Gastroesophageal sphincter (tissue), 4 donors: ENCODE measurements at places on chromosomes 1 and 21.

DNA sequence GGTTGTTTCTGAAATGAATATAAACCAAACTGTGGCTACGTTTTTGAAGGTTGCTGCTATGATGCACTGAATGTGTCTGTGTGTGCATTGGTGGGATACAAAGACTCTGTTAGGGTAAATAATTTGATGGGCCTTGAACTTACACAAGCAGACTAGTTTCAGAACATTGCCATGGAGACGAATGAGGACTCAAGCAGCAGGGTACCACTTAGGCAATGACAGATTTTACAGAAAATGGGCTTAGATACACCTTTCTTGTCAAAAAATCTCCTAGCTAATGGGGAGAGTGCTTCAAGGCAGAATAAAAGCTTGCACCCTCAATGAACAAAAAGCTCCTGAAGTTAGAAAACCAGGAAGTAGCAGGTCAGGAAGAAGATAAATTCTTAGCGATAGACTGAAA lies 55.7 kb downstream of the IER5 start:
- no peak for ATAC-seq

GRCh38 chr1:98926597-98926996 lies 78.1 kb downstream of the PLPPR5 start:
- ATAC-seq: no peak

DNA sequence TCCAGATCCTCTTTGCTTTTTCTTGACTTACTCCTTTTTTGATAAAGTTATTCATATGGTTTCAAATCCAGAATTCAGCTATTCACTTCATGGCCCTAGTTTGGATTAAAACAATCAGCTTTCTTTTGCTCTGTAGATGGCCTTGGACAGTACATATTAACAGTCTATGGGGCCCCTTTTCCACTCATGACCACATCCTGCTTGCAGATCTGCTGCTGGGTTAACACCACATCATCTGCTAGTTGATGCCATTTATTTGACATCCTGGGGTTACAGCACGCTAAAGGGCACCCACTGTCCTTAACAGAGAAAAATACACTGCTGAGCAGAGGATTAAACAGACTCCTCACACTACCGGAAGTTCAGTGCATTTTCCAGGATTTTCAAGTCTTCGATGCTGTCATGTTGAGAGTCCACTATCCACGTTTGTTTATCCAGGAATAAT lies 941 bp upstream of the IFI16 start:
- no peak for ATAC-seq

DNA sequence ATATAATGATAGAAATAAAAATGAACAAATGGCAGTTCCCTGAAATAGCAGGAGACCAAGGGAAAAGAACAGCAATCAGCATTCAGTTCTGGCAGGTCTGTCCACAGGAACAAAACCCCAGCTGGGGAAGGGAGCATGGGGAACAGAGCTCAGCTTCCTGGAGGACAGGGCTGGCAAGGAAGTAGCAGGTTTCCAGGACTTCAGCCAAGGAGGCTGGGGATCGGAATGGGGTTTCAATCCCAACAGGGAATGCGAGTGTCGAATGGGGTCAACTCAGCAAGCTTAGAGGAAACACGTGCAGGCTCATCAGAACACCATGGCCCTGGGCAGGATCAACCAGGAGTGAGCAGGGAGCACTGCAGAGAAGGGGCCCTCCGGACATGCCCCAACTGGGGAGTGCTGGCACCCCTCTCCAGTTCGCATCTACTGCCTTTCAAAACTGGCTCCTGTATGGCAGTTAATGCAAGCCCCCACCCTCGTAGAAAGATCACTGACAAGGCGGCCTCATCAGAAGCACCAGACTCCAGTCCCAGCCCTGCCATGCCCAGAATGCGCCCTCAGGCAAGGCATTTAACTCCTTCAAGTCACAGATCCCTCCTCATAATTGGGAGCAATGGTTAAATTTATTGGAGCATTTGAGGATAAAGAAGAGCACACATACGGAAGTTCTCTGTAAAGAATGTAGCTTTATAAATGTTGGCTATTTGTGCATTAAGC lies 72.4 kb downstream of the SEC16B start:
- ATAC-seq: no peak

DNA sequence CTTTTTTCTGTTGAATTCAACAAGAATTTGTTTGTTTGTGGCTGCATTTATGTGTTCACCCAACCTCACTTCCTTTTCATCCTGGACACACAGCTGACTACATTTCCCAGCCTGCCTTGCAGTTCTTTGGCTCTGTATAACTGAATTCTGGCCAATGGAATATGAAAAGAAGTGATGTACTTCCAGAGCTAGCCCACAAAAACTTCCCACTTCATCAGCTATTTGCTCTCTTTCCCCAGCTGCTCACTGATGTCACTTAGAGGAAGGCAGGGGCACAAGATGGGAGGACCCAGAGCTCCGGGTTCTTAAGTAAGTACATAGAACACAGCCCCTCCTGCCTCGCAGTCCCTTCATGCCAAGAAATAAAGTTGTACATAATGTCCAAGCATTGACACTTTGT lies 235.0 kb upstream of the FGGY start:
- ATAC-seq: peak; percentile 86

DNA sequence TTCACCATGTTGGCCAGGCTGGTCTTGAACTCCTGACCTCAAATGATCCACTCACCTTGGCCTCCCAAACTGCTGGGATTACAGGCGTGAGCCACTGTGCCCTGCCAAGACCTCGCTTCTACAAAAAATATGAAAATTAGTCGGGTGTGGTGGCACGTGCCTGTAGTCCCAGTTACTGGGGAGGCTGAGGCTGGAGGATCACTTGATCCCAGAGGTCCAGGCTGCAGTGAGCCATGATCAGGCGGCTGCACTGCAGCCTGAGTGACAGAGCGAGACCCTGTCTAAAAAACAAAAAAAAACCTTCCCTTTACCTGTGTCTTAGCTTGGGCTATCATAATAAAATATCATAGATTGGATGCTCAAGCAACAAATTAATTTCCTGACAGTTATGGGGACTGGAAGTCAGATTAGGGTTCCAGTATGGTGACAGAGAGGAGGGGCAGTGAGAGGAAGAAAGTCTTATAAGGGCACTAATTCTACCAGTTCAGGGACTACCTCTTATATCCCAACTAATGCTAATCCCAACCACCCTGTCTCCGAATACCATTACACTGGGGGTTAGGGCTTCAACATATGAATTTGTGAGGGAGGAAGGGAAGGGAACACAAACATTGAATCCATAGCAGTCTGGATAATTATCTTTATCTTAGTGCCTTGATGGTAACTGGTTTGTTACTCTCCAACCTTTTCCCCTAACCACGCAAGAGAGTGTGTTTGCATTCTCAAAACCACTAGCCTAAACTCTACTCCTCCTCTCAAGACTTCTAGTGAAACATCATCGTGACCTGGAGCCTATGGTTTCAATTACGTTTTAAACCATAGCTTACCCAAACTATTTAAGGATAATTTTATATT lies 1.0 kb upstream of the NAXE start:
- ATAC-seq: no peak

GRCh38 chr1:218656301-218657037 lies 311.3 kb downstream of the TGFB2 start:
- ATAC-seq: no peak

GRCh38 chr1:58773406-58773840 lies 10.4 kb downstream of the JUN start:
- peak; percentile 66 for ATAC-seq

DNA sequence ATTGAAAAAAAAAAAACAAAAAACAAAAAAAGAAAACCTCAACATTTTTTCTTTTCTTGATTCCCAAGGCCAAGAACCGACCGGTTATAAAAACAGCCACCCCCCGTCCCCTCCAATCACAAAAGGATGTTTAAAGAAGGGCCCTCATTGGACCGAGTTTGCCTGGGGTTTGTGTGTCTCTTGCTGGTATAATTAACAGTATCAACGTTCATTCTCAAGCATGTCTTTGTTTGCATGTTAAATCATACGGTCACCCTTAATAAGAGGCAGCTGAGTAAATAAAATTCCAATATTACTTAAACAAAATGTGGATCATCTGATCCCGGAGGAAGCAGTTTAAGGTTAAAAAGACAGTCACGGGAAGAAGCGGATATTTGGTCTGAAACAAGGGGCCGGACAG lies 201.1 kb downstream of the PRDM2 start:
- no peak for ATAC-seq

- ATAC-seq: no peak
These were observed 145.1 kb downstream of the PTPRU start for GRCh38 chr1:29381426-29381825.

DNA sequence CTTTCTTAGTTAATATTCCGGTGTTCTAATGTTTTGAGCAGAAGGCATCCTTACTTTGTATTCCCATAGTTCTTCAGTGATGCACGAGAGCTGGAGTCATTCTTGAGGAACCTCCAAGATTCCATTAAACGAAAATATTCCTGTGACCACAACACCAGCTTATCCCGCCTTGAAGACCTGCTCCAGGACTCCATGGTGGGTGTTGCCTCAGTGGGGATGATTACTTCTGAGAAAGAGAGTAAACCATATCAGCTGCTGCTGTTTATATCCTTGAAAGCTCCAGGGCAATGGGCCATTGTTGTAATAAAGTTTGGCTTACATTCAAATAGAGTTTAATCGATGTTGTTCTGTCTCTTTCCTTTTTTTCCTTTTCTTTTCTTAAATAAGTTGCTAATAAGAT lies 93.1 kb downstream of the MACF1 start:
- peak; percentile 51 for ATAC-seq

GRCh38 chr1:7558481-7558880 lies 212.6 kb upstream of the VAMP3 start:
- no peak for ATAC-seq

- ATAC-seq: peak; percentile 22
These were observed 222.4 kb upstream of the B3GALT2 start for GRCh38 chr1:193408782-193409293.

DNA sequence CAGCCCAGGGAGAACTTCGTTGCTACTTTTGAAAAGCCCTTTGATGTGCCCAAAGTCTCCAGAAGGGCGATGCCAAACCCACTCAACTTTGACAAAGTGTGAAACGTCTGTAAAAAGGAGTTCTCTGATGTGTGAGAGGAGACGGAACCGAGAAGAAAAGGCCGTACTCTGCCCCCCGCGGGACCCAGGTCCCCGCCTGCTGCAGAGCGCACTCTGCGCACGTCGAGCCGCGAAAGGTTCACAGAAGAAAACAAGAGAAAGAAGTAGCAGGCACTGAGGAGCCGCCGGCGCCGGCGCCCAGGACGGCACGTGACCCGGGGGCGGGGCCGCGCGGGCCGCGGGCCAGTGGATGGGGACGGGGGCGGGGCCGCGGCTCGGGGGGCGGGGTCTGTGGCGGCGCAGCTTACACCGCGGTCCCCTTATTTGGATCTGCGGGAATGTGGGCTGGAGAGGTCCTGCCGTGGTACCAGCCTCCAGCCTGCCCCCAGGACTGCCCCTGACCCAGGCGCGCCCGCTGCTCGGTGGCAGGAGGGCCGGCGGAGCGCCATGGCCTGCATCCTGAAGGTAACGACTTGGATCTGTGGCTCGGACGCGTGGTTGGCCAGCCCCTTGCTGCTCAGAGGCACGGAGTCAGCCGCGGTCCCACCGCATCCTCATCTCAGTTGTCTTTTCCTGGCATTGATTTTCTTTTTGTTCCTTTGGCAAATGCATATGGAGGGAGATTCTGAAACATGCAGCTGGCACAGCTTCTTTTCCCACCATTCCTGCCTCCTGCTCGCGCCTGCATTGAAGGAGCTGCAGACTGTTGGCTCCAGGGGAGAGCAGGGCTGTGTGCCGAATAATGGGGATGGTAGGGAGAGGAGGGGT lies at the start of gene ST6GALNAC3:
ST6GALNAC3 (plus strand) TSS at position 426 of the 867 bp plus-strand sequence.
- ATAC-seq: peak; percentile 95

- ATAC-seq: no peak
These were observed 19.4 kb downstream of the ABCG1 start for GRCh38 chr21:42238185-42238934.

- ATAC-seq: no peak
These were observed 678 bp downstream of the MCM3AP start for GRCh38 chr21:46284733-46285132.
